ENCODE measurements at places on chromosomes 1 and 21.

DNA sequence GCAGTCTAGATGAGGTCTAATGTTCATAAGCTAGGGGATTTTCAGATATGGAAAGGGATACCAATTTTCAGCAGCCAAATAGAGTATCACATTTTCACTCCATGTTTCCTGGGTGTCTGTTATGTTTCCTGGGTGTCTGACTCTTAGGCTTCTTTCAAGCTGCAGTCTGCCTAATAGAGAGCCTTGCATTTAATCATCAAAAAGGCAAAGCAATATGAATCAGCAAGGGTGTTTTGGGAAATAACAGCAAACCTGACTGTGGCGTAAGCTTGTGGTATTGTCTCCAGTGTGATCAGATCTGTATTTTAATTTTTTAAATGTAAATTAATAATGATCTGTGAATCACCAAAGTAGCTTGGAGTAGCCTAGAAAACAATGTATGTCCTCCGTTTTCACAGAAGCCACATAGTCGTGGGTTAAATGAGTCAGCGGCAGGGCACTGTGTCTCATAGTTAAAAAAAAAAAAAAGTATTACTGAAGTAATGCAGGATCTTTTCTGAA is 10.4 kb downstream of the LGALS8 start:
- DNase-seq, result no peak

DNA sequence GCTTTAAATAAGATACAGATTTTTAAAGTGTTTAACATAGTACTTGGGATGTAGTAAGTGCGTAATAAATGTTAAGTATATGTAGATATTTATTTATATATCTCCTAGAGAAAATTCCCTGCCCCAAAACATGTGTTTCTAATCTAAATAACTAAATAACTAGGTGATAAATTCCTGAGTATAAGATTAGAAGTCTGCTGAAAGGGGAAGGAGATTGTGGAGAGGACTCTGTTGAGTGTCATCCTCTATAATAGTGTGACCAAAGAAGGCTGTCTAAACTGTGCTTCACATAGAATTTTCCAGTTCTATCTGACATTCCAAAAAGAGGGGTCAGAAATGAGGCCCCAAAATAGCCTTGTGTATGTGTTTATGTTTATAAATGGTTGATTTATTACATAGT is 590.5 kb upstream of the ADAMTS5 start:
- no peak for DNase-seq

GRCh38 chr1:114154146-114154962 is 685 bp upstream of the SYT6 start:
- DNase-seq, result no peak

DNA sequence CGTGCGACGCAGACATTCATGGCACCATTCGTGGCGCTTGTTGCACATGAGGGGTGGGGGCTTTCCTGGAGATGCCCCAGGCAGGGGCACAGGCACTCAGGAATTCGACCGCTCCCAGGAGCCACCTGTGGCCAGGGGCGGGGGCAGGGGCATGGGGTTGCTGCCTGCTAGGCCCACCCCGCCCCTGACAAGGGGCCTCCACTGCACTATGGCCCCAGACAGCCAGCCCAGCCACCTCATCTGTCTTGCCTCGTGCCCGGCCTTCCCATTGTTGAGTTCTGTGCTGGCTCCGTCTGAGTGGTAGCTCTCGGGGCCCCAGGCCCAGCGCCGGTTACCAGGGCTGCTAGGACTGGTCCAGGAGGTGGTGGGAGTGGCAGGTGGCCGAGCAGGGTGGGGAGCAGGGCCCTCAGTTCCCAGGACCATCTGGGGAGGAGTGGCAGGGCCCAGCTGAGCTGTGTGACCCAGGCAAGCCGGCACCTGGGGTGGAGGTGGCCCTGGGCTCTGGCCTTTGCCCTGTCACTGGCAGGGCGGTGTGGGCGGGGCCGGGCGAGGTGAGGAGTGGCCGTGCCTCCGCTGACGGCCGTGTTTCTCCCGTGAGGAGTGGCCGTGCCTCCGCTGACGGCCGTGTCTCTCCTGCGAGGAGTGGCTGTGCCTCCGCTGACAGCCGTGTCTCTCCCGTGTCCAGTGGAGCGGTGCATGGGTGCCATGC is 1.9 kb downstream of the PLCH2 start:
- DNase-seq, result no peak

DNA sequence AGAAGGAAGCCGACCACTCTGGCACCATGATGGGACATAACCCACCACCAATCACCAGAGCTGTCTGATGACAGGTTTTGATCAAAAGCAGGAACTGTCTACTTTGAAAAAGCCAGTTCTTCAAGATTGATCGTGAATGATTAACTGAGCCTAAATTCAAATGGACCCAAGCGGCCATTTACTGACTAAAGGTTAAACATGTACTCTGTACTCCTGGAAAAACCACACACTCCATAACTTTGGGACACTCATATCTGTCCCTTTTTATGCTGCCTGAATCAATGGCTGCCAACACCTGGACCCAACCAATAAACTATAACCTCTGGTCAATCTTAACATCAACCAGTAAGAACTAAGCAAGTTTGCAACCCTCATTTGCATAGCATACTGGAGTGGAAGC is 206.6 kb downstream of the URB2 start:
- DNase-seq, result no peak

DNA sequence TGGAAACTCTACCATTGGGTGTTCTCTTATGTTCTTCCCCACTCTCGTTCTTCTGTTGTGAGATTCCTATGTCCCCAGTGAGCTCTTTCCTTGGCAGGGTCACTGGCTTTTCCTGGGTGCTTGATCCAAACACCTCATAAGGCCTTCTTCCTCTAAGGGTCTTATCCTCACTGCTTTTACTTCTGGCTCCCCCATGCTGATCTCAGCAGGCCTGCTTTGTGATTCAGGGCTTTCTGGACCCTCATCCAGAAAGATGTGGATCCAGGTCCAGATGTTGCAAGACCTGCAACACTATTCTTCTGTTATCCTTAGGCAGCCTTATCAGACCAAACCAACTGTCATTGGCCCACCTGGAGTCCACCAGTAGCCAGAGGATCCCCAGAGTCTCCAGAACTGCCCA is 11.2 kb upstream of the MYOG start:
- DNase-seq, result no peak

GRCh38 chr1:207404849-207405525 is 49.1 kb upstream of the CR2 start:
- DNase-seq, result no peak

DNA sequence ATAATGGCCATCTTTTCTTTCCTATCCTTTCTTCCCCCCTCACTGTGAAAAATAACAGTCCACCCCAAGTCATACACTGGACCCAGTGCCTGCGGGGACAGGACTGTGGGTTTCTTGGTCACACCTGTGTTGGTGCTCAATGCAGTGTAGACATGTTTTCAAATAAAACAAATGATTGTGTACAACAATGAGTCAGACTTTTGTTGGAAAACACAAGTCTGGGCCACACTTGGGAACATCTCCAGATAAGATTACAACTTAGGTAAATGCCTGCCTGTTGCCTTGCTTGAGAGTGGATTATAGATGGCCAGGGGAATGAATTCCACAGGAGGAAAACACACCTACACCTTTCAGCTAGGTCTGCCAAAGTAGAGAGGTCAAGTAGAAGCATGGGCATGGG is 34.1 kb downstream of the PDPN start:
- no peak for DNase-seq

DNA sequence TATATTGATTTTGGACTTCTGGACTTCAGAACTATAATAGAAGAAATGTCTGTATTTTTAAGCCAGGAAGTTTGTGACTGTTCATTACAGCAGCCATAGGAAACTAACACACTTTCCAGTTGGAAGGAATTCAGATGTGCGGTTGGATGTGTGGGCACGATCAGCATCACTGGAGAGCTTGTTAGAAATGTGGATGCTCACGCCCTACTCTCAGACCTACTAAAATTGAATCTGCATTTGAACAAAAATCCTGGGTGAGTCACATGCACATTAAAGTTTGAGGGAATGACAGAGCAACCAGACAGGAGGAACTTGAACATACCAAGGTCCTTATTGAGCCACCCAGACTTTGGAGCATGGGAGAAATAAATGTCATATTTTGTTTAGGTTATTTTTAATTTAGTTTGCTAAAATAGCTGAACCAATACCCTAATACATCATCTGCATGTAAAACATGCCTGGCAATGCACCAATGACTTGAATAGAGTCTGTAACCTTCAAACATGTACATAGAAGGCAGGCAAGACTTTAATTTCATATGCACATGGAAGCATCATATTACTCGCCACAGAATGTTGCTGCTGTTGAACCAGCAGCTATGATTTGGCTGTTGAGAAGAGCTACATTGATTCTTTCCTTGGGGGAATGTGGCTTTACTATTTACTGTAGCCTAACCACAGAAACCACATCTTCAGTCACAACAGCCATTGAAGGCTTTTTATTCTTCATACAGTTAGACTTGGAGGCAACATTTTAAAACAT is 346.2 kb downstream of the BARHL2 start:
- DNase-seq, result no peak

GRCh38 chr1:150259758-150260669 is 2.4 kb downstream of the CA14 start:
- DNase-seq, result no peak

GRCh38 chr1:4624801-4625200 is 29.6 kb upstream of the AJAP1 start:
- DNase-seq, result no peak

- no peak for DNase-seq
These were observed 32.9 kb downstream of the PBX1 start for GRCh38 chr1:164591858-164592257.

- DNase-seq, result no peak
These were observed 30.0 kb upstream of the RCSD1 start for GRCh38 chr1:167599957-167600581.

DNA sequence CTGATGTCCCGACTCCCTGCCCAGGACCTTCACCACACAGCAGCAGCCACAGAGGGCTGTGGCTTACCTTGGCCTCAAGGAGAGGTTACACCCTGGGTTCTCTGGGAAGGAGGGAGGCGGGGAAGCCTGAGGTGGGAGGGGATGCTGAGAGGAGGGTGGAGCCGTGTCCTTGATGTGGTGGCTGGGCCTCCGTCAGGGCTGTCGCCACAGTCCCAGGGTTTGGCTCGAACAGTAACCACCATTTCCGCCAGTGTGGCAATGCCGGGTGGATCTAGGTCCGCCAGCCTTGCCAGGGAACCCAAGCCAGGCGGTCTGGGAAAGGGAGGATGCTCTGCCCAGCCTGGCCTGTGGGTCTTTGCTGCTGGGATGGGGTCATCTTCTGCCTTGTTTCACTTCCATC is 18.4 kb upstream of the CDCA8 start:
- peak; percentile 60 for DNase-seq

DNA sequence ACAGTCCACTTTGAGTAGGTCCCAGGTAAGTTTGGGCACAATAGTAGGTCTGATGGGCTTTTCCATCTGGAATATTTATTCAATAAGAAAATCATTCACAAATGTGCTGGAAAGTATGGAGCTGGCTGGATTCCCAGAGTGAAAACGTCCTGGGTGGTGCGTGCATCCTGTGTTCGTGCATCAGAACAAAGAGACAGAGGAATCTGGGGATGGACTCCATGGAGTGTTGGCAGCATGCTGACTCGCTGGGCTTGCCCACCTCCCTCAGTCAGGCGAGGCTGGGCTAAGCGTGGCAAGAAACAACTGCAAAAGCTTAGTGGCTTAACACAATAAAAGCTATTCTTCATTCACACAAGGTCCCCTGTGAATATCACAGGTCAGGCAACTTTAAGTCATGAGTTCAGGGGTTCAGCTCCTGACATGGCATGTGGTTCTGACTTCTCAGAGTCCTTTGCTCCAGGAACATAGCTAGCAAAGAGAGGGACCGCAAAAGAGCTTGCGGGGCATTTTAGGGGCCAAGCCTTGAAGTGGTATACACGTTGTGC is 151.6 kb upstream of the ZNF644 start:
- DNase-seq, result no peak

GRCh38 chr1:62962901-62963776 is 179.2 kb downstream of the ATG4C start:
- no peak for DNase-seq

Measured in activated effector memory CD4-positive, alpha-beta T cell treated with Interleukin-2 at 50 U/mL for 16 hours (primary cell).